ENCODE measurements at places on chromosomes 1 and 21.

DNA sequence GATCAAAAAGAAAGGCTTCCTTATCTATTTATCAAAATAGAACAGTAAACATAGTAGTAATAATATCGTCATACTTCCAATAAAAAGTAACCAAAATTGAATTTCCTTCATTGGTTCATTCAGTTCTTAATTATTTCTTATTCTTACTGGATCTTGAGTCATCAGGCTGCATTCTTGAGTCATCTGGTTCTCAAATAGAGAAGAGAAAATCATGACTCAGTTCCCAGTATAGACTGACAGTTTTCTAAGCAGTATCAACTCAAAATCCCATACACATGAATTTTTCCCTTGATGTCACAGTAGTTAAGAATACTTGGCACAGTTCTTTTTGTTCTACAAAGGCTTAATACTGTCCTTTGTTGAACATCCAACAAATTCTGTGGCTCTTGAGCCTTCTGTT is 626.9 kb upstream of the ADGRL4 start:
- DNase-seq: no peak

GRCh38 chr21:26943921-26944320 is 23.0 kb downstream of the ADAMTS5 start:
- no peak for DNase-seq

DNA sequence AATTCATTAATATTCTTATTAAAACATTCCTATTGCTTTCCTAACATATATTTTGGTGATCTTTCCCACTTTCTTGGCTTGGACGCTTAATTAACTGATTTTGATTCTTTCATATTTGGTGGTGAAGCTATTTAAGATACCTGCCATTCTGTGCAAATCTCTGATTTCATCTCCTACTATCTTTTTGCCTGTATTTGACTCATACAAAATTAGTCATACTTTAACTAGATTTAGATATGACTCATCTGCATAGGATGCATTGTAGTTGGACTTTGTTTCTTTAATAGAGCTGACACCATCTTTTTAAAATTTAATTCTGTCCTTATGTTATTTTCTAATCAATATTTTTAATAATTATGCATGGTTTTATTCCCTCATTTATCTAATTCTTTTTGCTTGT is 93.8 kb upstream of the PLPPR4 start:
- no peak for DNase-seq

DNA sequence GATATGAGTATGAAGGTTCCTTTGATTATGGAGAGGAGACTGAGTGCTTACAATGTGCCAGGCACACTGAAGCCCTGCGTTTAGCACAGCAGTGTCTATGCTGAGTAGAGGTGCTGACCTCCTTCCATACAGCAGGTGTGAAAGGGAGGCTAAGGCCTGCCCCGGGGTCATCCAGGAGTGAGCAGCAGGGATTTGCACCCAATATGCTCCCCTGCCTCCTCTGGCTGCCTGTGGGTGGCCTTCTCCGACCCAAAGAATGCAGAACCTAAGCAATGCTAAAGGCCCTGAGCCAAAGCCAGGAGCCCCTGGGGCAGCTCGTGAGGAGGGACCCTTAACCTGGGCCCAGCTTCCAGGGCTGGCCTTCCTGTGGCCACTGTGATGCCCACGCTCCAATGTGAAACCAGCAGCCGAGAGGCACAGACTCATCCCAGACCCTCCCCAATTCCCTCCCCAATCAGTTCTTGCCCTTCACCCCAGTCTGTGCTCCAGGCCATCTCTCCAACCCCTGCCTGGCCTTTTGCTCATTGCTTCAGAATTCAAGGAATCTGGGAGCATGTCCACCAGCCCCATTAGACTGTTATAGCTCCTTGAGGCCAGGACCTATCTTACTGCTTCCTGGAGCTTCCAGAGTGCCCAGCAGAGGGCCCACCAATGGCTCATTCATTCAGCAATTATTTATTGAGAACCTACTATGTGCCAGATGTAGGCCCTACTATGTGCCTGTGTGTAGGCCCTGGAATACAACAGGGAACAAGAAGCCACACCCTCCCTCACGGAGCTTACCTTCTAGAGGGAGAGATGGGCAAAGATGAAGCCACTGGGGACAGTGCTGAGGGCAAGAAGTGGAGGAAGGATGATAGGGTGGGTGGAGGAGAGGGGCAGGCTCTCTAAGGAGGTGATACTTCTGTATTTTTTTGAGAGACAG is 53.3 kb downstream of the TAS1R2 start:
- DNase-seq: no peak

DNA sequence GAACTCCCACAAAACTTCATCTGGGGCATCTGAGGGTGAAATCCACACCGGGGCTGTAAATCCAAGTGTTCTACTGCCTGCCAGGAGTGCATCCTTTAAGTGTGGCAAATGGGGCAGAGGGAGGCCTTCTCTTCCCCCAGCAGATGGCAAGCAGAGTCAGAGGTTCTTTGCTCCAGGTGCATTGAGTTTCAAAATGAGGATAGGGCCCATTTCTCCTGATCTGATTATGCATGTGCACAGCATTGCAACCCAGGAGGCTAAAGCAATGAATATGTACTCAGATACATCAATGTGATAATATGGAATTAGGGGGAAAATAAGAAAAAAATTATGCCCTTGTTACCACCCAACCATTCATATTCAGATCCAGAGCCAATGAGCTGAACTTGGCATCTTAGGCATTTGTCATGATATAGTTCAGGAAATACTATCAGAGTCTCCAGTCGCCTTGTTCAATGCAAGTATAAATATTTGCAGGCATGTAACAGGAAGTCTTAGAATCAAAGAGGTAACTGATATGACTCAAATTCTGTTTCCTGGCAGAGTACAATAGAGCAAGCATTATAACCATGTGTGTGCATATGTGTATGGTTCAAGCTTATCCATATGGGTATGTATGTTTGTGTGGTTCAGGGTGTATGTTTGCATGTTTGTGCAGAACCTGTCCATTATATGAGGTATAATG is 473.8 kb upstream of the PKN2 start:
- no peak for DNase-seq

DNA sequence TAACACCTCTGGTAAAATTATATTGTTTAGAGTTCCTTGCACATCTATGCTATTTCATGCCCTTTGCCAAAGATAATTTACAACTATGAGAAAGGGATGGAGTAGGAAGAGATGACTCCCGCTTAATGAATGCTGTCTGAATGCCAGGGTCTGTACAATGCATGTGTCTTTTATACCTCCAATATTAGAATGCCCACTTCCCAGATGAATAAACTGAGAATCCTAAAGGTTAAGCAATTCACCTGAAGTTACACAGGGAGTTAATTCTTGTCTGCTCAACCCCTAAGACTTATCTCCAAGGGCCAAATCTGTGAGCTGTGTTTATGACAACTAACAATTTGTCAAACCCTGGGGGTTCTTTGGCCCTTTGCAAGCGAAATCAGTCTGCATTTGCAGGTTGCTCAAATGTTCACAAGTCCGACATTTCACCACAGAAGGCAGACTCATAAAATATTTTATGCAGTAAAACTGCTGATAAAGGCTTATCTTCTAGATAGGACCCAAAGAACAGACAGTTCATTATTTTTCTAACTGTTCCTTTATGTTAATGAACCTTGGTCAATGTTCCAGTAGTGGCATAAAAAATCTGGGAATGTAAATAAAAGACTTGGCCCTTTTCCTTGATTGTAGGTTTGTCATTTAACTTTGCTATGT is 50.2 kb upstream of the ATP1A1 start:
- DNase-seq: no peak

DNA sequence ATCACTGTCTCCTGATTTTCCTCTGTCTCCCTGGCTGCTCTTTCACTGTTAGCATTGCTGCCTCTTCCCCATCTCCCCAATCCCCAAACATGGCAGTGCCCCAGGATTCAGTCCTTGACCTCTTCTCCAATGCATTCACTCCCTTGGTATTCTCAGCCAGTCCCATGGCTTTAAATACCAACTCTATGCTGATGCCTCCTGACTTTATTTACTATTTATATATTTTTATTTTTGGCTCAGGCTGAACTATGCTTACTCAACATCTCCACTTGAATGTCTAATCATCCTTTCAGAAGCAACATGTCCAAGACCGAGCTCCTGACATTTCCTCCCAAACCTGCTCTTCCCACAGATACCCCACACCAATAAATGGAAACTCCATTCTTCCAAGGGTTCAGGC is 26.3 kb downstream of the NMNAT2 start:
- DNase-seq: no peak

DNA sequence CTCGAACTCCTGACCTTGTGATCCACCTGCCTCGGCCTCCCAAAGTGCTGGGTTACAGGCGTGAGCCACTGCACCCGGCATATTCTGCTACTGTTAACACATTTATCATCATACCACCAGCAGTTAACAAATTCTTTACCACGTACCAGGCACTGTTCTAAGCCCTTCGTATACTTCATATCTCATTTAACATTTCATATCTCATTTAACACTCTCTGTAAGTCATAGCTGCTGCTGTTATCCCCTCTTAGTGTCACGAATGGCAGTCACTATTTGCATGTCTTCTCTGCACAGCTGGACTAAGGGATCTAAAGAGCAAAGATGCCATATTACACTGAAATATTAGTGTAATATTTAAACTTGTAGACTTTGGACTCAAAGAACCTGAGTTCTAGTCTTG is 462.5 kb upstream of the DAB1 start:
- no peak for DNase-seq
